ENCODE measurements at places on chromosomes 1 and 21.

DNA sequence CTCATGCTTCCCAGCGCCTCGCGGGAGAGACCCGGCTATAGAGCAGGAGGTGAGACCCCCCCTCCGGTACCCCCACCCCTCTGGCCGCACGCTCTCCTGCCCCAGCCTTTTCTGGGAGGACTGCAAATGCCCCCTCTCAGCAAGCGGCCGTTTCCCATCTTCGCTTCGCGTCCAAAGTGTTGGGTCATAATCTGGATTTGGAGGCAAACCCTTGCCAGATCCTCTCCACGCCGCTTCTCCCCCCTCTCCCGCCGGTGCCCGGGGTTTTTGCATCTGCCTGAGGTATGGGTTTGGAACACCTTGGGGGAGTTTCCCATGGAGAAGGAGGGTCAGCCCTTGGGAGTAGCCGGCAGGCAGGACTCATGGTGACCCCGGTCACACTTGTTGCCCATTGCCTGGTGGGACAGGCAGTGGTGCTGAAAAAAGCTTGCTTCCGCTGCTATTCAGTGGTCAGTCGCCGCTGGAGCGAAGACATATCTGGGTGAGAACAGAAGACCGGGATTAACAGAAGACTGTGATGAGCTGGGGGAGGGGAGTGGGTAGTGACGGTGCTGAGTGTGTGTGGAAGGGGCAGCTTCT lies 935 bp downstream of the KCNK2 start:
- DNase-seq, result no peak

- DNase-seq, result no peak
Observed at GRCh38 chr1:203911806-203912205, 50.4 kb downstream of the SNRPE start.

DNA sequence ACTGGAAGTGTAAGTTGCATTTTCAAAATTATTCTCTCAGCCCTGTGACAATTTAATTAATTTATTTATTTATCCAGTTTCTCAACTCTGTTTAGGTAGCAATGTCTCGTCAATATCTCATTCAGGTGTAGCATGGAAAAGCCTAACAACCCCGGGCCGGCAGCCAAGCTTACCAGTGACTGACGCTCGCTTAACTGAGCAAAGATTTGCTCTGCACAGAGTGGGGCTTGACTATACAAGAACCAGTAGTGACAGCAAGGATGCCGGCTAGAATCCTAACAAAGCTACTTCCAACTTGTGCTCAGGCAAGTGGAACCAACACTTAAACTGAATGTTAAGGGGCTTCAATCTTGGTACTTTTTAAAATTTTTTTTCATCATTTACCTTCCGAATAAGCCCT lies 80.9 kb upstream of the ESRRG start:
- DNase-seq, result no peak

- no peak for DNase-seq
Observed at GRCh38 chr1:89865498-89866382, 44.9 kb downstream of the LRRC8D start.

- DNase-seq, result no peak
Observed at GRCh38 chr1:170866646-170867045, 68.7 kb upstream of the MROH9 start.

DNA sequence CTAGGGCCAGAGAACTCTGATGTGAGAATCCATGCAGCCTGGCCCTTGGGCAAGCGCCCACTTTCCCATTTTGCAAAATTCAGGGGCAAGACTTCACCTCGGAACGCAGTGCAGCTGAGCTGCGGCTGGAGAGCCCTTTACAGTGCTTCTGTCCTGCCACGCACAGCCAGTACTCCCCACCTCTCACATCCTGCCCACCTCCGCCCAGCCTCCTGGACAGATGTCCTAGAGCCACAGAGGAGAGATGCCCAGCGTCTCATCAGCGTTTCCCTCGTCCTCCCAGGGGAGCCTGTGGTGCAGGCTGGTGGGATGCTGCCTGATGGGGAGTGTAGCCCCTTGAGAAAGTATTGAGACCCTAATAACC lies 29.6 kb downstream of the RUNX3 start:
- no peak for DNase-seq

- no peak for DNase-seq
Observed at GRCh38 chr1:99590578-99591209, 55.2 kb upstream of the PALMD start.

DNA sequence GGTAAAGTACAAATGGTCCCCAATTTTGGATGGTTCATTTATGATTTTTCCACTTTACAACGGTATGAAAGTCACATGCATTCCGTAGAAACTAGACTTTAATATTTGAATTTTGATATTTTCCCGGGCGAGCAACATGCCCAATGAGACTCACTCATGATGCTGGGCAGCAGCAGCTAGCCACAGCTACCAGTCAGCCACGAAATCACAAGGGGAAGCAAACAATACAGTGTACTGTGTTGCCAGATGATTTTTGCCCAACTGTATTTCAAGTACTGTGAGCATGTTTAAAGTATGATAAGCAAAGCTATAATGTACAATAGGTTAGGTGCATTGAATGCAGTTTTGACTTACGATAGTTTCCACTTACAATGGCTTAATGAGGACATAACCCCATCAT lies 266.8 kb downstream of the VAV3 start:
- no peak for DNase-seq

Measured in stimulated activated naive CD4-positive, alpha-beta T cell (primary cell).